ENCODE measurements at places on chromosomes 1 and 21.

DNA sequence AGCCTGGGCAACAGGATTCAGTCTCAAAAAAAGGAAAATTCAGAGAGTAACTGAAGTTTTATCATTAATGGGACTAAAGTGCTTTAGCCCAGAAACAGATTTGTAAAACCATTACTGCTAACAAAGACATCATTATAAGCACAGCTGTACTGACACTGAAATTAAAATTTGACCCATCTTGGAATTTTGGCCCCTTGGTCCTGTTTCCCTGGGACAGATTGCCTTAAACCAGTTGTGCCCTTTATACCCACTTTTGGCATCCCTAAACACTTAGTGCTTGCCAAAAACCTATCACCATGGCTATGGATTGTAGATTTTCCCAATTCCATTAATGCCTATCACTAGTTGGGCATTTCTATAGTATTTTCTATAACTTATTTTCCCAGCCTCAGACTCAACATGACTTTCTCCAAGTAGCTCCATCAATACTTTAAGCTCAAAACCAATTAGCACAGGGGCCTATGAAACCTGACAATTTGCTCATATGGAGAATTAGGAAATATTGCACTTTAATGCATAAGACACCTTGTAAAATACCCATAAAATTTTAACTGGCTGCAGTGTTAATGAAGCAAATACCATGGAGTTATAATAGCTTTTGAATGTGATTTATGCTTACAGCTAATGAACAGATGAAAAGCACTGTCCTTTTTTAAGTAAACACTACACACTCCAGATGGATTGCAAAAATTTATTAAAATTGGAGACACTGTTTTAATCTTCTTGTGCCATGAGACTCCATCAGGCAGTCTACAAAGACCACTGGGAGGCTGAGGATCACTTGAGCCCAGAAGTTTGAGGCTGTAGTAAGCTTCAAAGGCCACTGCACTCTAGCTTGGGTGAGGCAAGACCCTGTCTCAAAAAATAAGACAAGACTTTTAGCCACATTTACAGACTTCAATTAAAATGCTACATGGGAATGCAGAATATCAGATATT lies 4.3 kb downstream of the GAS5 start:
- no peak for DNase-seq

DNA sequence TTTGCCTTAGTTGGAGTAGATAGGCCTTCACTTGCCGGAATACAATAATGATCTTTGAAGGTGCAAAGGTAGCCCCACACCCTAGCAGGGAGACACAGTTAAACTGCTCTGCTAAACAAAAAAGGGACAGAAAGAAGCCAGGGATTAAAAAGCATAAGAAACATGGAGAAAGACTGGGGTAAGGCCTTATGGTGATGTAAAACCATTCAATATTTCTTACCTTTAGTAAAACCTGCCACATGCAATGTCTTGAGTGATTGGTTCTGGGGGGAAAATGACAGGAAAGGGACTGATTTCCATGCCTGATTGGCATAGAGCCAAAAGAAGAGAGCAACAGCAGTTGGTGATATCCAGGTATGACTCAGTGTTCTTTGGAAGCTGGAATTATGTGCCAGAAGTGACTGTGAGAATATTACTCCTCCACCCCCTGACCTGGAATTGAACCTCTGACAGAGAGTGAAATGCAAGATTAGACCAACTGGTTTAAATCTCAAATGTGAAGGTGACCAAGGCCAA lies 8.1 kb downstream of the DNASE2B start:
- DNase-seq = peak; percentile 55

DNA sequence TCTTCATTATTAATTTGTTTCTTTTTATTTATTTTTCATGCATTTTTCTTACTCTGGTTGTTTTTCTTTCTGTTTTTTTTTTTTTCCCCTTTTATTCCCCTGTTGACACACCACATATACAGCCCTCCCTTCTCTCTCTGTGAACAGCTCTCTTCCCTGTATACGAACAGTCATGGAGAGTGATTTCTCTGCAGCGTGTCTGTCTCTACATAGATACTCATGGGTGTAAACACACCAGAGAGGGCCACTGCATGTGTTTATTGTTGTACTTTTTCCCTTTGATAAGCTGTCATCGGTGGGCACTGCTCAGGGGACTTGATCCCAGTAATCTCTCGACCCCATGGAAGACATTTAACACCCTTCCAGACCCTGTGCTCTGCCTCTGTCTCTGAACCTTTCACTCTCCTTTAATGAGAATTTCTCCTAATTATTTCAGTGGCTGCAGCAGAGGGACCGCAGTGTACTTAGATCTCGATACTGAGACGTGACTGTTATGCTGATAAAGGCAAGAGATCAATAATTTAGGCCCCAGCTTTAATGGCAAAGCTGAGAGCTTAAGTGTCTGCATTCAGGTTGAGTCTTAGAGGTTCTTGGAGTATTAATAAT lies 113.1 kb downstream of the PBX1 start:
- DNase-seq = no peak

DNA sequence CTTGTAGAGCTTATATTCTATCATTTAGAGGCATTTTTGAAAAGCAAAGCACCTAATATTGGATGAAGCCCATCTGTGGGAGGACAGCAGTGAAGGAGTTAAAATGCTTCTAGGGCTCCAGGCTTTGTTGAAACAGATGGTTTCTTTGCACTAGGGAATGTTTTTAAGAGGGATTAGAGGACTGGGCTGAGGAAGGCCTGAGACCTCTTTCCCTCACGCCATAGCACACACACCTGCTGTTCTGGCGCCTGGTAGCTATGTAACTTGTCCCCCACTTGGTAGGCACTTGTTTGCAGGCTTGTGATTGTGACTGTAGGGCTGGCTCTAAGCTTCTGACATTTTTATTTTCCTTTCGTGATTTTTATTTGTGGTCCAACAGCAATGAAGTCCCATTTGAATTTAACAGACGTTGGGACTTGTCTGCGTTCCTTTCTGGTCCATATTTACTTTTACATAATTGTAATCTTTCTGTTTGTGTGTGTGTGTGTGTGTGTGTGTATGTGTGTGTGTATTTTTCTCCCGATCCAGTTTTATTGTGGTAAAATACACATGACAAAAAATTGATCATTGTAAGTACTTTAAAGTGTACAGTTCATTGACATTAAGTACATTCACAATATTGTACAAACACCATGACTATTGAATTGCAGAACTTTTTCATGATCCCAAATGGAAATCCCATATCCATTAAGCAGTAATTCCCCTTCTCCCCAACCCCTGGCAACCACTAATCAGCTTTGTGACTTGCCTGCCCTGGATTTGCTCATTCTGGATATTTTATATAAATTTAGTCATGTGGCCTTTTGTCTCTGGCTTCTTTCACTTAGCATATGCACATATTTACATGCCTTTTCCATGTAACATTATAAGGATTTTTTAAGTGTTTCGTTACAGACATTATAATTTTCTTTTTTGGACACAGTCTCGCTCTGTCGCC lies 33.5 kb upstream of the MACF1 start:
- DNase-seq = no peak

- DNase-seq = no peak
These were observed 68.4 kb upstream of the MRPS6 start for GRCh38 chr21:34004974-34005373.

DNA sequence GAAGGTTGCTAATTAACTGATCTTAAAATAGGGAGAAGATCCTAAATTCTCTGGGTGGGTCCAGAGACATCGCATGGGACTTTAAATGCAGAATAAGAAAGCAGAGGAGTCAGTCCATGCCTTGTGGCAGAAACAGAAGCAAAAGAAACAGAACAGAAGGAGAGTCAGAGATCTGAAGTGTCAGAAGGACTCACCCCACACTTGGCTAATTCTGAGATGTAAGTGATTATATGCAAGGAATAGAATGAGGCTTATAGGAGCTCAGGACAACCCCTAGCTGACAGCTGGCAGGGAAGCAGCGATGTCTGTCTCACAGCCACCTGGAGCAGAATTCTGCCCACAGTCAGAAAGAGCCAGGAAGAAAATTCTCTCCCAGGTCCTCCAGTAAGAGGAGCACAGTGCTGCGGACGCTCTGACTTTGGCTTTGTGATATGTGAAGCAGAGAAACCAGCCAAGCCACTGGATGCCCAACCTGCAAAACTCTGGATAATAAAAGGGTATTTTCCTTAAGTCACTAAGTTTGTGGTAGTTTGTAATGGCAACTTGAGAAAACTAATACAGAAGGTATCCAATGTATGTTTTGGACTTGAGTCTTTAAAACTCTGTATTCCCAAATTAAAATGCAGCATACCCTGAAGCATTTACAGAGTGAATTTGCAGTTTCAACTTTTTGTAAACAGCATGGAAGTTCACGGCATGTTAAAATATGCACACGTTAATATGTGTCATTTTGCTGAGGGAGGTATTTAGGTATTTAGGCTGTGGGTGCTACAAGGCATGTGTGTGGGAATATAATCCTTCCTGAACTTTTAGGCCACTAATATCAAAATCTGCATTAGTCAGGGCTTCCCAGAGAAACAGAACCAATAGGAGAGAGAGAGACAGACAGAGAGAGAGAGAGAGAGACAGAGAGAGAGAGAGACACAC lies 388.5 kb downstream of the PCP4 start:
- no peak for DNase-seq

GRCh38 chr1:54850737-54851136 lies 36.3 kb downstream of the DHCR24 start:
- peak; percentile 88 for DNase-seq

GRCh38 chr1:97202481-97203380 lies 481.1 kb downstream of the PTBP2 start:
- no peak for DNase-seq

GRCh38 chr21:34147792-34148418 lies 74.5 kb downstream of the MRPS6 start:
- no peak for DNase-seq

DNA sequence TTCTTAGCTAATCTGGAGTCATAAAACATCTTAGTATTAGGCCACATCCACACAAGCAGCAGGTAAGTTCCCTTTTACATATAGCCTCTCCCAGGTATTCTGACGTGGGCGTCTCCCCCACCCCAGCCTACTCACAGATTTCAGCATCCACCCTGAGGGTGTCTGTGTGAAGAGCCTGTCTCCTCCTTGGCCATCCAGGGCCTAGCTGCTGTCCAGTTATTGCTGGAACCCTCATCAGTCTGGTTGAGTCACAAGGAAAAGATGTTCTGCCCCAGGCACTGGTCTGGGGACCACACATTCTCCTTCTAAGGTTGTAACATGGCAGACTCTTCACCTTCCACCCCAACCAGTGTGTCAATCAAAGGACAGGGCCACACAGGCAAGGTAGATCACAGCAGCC lies 57.6 kb downstream of the ETS2 start:
- no peak for DNase-seq

DNA sequence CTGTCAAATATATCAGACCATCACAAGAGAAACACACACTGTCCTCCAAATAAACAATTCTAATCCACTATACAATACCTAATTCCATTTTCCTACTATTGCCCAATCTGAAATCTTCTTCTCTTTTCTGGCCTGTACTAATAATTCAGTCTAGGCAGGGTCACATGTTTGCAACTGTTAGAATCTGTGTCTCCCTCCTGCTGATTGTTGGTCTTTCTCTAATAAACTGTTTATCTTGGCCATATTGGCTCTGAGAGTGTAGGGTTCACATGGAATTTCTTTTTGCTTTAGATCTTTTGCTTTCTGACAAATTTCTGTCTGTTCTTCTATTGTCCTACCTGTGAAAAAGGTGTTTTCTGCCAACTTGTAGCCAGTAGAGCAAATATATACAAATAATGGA lies 319.9 kb upstream of the ADAMTS5 start:
- DNase-seq = no peak

DNA sequence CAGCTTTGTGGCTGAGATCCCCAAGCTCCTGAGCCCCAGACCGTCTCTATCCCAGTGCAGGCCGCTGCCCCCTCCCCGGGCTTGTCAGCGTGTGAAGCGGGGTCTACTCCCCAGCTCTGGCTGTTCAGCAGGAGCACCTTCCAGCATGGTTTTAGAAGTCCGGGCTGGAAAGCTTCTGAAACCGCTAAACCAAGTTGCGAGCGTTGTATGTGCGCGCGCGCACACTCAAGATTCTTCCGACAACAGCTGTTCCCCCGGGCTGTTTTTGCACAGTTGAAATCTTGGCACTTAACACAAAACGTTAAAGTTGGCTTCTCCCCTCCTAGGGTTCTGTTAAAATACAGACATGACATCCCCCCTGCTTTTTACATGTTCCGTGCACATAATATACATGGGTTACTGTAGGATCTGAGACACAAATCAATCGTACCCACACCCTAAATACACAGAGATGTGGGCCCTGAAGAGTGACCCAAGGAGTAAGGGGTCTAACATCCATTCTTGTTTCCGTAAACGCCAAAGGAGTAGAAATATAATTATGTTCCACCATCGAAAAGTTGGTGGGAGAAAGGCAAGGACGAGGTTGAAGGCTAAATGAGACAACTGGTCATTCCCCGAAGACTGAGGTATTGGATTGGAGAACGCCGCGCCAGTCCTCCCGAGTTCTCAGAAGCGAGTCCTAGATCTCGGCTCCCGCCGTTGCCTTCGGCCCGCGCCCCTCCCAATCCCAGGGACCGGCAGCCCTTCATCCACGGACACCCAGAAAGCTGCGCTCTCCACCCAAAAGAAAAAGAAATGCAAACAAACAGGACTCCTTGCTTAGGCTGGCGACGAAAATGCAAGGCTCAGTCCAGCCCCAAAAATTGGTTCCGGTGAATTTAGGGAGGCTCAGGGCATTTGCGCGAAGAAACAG lies 1.3 kb downstream of the TBX15 start:
- no peak for DNase-seq

DNA sequence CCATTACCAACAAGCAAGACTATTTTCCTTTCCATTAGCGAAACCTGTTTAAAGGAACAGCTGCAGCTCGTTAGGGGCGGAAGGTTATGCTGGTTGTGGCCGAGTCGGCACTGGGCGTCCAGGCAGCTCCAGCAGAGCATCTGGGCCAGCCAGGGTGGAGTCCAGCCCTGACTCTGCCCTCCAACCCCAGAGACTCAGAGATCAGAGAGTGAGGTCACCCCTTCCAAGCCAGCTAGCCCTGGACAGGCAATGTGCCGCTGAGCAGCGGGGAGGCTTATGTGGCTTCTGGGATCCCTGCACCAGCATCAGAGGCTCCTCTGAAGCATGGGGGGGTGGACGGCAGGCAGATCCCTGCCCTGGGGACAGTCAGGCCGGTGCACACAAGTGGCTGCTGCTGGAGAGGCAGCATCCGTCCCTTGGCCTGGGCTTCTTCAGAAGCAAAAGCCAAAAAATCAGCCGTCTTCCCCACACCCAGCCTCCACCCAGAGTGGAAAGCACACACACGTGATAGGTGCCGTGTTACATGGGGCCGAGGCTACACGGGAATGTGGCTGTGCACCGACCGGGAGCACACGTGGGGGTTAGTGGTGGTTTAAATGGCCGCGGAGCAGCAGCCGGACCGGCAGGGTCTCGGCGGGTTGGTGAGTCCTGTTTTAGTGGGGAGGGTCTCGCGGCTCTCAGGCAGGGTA lies 30.1 kb downstream of the SLC66A1 start:
- DNase-seq = no peak

DNA sequence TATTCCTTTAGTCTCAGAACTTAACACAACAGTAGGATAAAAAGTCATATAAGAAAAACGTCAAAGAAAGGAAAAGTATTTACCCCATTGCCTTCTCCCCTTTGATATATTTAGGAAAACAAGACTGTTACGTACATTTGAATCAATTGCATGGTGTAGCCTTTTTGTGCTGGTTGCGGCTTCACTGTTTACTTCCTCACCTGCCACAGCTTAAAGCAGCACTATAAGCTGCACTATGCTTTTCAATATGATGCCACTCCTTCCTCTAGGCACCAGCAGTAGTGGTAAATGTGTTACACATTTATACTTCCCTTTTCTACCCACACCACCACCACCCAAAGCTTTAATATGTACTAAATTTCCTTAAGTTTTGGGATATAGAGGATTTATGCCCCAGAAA lies 111.1 kb downstream of the ATP1B1 start:
- no peak for DNase-seq

All from fibroblast of upper back skin (primary cell).